Esophagus muscularis mucosa (tissue), 4 donors: ENCODE measurements at places on chromosomes 1 and 21. TPM values are rescaled to one million over a fixed set of nuclear protein-coding genes. Genes with fewer than 3 reads are reported as not detected.
A peak's percentile ranks its signal among the peaks of the same experiment; 100 is the strongest.

DNA sequence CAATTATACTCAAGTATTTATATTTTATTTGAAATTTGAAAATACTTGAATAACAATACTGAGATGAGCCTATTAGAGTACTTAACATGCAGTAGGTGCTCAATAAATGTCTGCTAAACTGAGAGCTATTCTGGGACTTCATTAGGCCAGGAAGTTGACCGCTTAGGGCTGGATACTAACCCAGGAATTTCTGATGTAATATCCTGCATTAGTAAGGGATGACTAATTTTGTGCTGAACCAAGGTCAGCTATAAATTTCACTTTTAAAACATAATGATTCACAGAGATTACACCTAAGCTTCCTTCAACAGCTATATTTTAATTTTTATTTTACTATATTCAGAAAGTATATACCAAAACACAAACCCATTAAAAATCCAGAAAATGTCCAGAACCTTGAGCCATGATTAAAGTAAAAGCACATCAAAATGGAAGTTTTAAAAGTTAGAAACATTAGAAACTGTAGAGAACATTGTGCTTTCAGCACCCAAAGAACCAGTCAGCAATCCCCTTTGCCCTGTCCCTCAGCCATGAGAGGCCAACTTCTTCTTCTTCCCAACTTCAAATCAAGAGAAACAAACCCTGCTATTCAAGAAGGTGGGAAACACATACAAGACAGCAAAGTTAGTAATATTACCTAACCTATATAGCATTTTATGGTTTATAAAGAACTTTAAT, 35.4 kb downstream of the WNT2B start:
- no peak for DNase-seq

DNA sequence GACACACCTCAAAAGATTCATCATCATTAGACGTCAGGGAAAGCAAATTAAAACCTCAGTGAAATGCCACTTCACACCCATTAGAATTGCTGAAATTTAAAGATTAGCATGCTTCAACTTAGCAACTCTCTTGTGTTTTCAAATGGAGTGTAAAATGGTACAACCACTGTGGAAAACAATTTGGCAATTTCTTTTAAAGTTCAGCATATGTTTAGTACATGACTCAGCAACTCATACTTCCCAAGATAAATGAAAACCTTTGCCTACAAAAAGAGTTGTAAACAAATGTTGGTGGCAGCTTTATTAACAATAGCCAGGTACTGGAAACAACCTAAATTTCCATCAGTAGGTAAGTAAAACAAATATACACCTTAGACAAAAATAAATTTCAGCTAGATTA, 42.7 kb downstream of the ST3GAL3 start:
- DNase-seq = no peak

DNA sequence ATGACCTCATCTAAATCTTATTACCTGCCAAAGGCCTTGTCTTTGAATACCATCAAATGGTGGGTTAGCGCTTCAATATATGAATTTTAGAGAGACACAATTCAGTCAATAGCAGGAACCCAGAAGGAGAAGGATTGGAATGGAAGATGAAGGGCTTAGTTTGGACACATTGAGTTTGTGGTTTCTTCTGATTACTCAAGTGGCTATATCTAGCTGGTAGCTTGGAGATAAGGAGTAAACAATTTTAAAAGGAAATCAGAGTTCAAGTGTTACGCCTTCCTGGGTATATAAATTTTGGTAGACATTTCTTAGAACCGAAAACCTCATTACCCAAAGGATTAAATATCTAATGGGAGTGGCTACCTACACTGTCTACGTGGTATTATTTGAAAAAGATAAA, 80.2 kb downstream of the RGS2 start:
- no peak for DNase-seq

- peak; percentile 74 for DNase-seq
These were observed 24.4 kb upstream of the HUNK start for GRCh38 chr21:31848326-31848985.

GRCh38 chr1:81894867-81895266, 94.1 kb downstream of the ADGRL2 start:
- DNase-seq = no peak

GRCh38 chr1:172909606-172910326, 141.0 kb downstream of the TNFSF18 start:
- DNase-seq = no peak

- DNase-seq = no peak
These were observed 1.2 kb upstream of the DHCR24 start for GRCh38 chr1:54888080-54888733.

DNA sequence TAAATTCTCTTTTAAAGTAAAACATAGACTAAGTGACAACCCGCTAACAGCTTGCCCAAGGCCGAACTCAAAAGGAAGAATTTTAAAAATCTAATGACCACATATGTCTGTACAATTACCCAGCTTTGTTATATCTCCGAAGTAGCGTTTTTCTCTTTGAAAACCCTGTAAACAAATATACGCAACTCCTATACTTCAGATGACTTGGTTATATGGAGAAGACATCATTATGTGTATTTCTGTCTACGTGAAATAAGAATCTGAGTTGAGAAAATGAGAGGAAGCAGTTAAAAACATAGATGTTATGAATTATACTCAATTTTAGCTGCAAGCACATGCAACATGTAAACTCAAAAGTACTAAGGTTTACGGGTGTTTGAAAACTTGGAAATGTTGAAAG, 2.0 kb downstream of the PBX1 start:
- no peak for DNase-seq

CRYAA gene
- not detected for total RNA-seq

ATP1A4 gene
- not detected for total RNA-seq
